ENCODE measurements at places on chromosomes 2 and 18.

- DNase-seq, result no peak
These were observed 181.1 kb upstream of the ARL4C start for GRCh38 chr2:234677758-234678538.

GRCh38 chr2:179655627-179656026 is 205.8 kb downstream of the ZNF385B start:
- DNase-seq, result no peak

GRCh38 chr18:8928847-8929780 is 173.4 kb upstream of the NDUFV2 start:
- no peak for DNase-seq

- DNase-seq, result no peak
These were observed 90.5 kb downstream of the PMS1 start for GRCh38 chr2:189874586-189875320.

GRCh38 chr18:6857300-6857699 is 127.8 kb downstream of the ARHGAP28 start:
- DNase-seq, result no peak

DNA sequence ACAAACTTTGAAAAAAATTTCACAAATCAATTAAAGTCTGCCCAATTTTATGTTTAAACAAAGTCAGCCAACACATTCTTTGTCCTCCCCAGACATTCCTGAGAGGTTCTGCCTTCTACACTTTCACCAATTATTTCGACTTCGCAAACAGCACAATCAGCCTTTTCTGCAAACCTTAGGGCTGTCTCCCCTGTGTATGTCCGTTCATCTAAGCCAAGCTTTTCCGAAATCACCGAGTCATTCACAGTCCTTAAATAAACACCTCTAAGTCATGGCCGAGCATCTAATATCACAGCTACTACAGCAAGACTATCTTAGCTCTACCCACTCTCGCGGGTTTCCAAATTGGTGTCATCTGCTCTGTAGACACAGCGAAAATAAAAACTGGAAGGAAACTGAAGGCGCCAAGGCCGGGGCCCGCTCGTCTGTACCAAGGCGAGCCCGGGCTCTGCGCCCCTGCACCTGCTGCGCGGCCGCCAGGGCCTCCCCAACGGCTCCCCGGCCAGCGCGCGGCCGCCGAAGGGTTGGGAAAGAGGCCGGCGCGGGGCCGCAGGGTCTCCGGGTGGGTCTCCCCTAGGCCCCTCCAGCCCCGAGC is 730 bp downstream of the ODC1 start:
- DNase-seq, result no peak

DNA sequence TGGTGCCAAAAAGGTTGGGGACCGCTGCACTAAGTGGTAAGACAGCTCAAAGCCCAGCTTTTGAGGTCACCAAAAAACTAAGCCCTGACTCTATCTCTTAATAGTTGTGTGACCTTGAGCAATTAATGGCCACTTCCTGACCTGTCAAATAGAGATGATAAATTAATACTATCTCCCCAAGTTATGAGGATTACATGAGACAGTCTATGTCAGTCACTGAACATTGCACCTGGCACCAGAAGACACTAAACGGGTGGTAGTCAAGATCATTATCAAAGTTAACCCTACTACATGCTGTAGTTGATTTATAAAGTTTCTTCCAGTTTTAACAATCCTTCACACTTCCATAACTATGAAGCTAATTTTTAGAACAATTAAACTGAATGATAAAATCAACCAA is 36.5 kb downstream of the STPG4 start:
- DNase-seq, result no peak

GRCh38 chr2:31381601-31382000 is 32.9 kb downstream of the XDH start:
- DNase-seq, result no peak

- no peak for DNase-seq
These were observed 143.8 kb upstream of the SLC1A4 start for GRCh38 chr2:64845273-64845905.

DNA sequence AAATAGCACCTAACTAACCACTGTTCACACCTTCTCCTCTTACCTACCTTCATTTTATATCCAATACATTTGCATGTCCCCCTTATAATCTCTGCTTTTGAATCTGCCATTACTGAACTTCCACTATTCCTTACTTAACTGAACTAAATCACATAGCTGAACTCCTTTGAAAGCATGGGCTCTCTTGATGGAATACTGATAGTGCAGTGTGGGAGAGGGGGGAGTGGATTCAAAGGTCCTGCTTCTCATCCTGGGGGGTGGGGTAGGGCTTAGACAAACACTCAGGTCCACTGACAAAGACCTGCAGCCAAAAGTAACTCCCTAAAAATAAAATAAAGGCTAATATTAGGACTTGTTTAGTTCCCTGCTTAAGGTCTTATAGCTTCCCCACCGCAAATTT is 8.6 kb downstream of the MCEE start:
- DNase-seq, result no peak

DNA sequence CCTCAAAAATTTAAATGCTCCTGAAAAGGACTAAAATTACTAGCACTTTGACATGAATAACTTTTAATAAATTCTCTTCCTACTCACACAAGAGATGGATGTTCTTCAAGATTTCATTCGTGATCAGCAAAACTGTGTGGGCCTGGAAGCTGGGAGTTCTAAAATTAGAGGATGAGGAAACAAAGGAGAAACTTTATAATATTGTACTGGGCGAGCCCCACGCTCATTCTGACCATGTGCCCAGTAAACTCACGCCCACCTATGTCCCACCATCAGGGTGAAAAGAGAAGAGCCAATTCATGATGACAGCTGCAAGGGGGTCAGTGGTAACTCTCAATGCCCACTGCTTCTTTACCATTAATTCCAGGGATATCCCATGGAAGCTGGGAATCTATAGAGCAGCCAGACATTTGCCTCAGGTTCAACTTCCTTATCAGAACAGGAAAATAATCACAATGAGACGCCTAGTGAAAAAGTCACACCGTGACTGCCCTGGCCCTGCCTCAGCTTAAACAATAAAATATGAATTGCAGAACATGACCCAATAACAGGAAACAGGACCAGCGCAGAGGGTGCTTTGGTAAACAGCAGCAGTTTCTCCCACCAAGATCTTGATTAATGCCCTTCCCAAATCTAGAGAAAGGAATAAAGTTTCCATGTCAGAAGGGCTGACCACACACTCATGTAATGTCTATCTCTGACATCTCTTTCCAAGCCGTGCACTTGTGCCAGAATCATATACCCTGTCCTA is 438.6 kb downstream of the TXNL1 start:
- DNase-seq, result no peak
